ENCODE measurements at places on chromosomes 7 and 10.
A peak's percentile ranks its signal among the peaks of the same experiment; 100 is the strongest.

DNA sequence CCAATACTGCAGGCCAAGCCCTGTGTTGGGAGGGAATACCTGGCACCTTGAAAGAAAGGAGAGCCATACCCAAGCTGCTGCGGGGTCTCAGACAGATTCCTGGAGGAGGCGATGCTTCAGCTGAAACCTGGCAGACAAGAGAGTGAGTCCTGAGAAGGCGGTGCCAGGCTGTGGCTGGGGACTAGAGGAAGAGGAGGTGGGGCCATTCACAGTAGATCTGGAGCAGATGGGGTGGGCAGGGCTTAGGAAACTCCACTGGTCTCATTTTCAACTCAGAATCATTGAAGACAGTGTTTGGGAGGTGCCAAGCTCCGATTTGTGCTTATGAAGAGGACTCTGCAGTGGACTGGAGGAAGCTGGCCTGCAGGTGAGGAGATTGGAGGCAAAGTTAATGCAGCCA is 236.3 kb upstream of the MKI67 start:
- no peaks in the 10 kb centered on the region for H3K4me1 ChIP-seq
- no peak for DNase-seq
- no peak overlapping the region for H3K27ac ChIP-seq
- no peak overlapping the region for H3K4me3 ChIP-seq
- H3K27me3 ChIP-seq = no peaks in the 10 kb centered on the region
- no peaks in the 10 kb centered on the region for H3K36me3 ChIP-seq

DNA sequence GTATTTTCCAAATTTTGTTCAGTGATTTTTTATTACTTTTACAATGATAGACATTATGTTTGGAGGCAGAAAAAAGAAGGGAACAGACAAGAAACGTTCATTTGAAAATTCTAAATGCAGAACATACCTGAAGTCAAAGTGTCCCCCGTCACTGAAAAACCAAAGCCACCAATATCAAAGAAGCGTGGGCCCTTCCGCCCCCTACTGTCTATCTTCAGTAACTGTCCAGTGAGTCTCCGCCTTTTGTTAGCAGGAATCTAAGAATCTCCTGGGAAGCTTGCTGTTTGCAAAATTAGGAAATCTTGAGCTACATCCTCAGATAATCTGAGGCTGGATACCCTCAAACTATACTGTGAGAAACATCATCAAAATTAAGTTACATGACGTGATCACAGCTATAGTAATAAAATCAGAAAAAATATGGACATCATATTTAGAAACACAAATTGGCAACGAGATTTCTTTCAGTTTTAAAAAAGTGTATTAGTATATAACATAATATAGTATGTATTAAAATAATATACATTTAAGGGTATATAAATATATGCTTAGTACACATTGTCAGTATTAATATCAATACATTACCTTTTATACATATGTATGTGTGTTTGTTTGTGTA is 169.3 kb upstream of the AKR1E2 start:
- H3K27me3 ChIP-seq = no peaks in the 10 kb centered on the region
- H3K27ac ChIP-seq = no peak overlapping the region
- peak; percentile 44 for DNase-seq
- H3K4me1 ChIP-seq = no peaks in the 10 kb centered on the region
- H3K4me3 ChIP-seq = no peak overlapping the region
- H3K36me3 ChIP-seq = no peaks in the 10 kb centered on the region

GRCh38 chr7:98993024-98993897 is 114.9 kb downstream of the TRRAP start:
- H3K4me3 ChIP-seq = no peak overlapping the region
- DNase-seq = no peak
- H3K4me1 ChIP-seq = no peaks in the 10 kb centered on the region
- peaks cover 32% of the 10 kb centered on the region for H3K36me3 ChIP-seq

GRCh38 chr10:60937784-60938654 is 6.0 kb downstream of the RHOBTB1 start:
- no peaks in the 10 kb centered on the region for H3K4me1 ChIP-seq
- no peak overlapping the region for H3K27ac ChIP-seq
- H3K27me3 ChIP-seq = peaks cover 2% of the 10 kb centered on the region
- H3K36me3 ChIP-seq = no peaks in the 10 kb centered on the region
- no peak for DNase-seq

DNA sequence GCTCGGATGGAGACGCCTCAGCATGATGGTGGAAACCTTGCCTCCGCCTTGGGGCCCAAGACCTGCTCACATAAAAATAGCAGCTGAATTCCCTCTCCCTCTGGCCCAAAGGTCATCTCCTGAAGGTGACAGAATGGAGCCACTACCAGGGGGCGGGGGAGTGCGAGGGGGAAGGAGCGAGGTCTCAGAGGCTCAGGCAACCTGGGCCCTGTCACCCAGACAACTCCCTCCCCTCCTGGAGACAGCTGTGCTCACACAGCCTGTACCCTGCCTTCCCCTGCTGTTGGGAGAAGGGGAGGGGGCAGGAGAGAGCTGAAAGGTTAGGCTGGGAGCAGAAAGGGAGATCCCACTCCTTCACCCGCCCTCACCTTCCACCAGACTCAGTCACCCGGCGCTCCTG is 173.0 kb upstream of the RHEB start:
- H3K4me3 ChIP-seq = no peak overlapping the region
- no peaks in the 10 kb centered on the region for H3K36me3 ChIP-seq
- no peak for DNase-seq

- no peak overlapping the region for H3K4me3 ChIP-seq
- no peak for DNase-seq
- H3K27ac ChIP-seq = no peak overlapping the region
These were observed 18.8 kb upstream of the SEPHS1 start for GRCh38 chr10:13366891-13367290.

GRCh38 chr10:1203704-1204103 is 147.5 kb downstream of the WDR37 start:
- no peaks in the 10 kb centered on the region for H3K4me1 ChIP-seq
- H3K27me3 ChIP-seq = peaks cover 12% of the 10 kb centered on the region
- H3K4me3 ChIP-seq = no peak overlapping the region
- no peaks in the 10 kb centered on the region for H3K36me3 ChIP-seq
- H3K27ac ChIP-seq = no peak overlapping the region

GRCh38 chr7:135645296-135645904 is 16.9 kb upstream of the STMP1 start:
- DNase-seq = peak; percentile 56
- H3K36me3 ChIP-seq = peaks cover 18% of the 10 kb centered on the region
- no peaks in the 10 kb centered on the region for H3K27me3 ChIP-seq
- no peak overlapping the region for H3K27ac ChIP-seq

DNA sequence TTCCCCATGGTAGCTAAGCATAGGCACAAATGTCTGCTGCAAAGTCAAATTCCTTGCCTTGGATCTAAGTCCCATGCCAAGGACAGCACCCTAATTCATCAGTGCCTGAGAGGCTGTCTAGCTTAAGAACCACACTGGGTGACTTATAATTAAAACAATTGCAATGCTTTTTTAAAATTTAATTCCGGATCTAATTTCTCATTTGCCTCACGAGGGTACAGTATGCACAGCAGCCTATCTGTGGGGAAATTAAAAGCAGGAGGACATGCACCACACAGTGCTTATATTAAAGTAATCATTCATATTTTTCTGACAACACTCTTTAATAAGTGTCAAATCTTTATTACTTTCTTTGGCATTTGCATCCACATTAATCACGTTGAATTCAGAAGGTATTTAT is 378.8 kb downstream of the GPAM start:
- no peak overlapping the region for H3K4me3 ChIP-seq
- no peak overlapping the region for H3K27ac ChIP-seq
- H3K4me1 ChIP-seq = no peaks in the 10 kb centered on the region
- no peaks in the 10 kb centered on the region for H3K27me3 ChIP-seq
- H3K36me3 ChIP-seq = no peaks in the 10 kb centered on the region
- DNase-seq = no peak

DNA sequence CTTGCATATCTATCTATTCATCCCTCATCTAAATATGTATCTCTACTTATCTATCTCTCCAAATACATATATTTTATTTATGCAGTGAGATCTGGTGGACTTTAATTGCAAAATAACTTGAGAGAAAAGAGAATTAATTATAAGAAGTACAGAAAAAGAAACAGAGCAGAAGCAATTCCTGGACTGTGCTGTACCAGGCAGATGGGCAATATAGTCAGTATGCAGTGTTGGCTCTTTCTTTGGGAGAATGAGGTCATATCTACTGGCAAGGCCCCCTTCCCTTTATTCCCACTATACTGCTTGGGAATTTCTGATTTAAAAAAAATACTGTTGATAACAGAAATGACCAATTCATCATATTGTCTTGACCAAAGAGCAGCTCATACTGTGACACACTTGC is 49.0 kb upstream of the TOMM7 start:
- no peaks in the 10 kb centered on the region for H3K27me3 ChIP-seq
- H3K4me1 ChIP-seq = peaks cover 10% of the 10 kb centered on the region
- DNase-seq = no peak
- H3K36me3 ChIP-seq = no peaks in the 10 kb centered on the region
- peak overlapping the region; percentile 3 for H3K4me3 ChIP-seq
- no peak overlapping the region for H3K27ac ChIP-seq

GRCh38 chr7:86504229-86504628 is 139.5 kb upstream of the GRM3 start:
- H3K27me3 ChIP-seq = no peaks in the 10 kb centered on the region
- no peak overlapping the region for H3K4me3 ChIP-seq
- H3K27ac ChIP-seq = no peak overlapping the region
- H3K4me1 ChIP-seq = no peaks in the 10 kb centered on the region
